ENCODE measurements at places on chromosomes 5 and 9.

DNA sequence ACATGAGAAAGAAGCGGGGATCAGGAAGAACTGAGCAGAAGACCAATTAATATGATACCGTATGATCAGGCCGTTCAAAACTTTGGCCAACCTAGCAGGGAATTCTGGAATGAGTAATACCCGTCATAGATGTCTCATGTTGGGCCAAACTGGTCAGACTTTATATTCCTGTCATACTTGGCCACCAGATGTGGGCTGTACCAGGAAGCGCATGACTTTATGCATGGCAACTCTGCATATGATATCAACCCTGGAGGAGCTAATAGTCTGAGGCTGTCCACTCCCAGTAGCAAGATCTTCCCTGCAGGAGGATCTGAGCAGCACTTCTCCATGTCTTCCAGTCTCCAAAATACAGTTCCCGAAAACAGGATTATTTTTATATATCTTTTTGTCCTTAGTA is 68.5 kb upstream of the NAA35 start:
- no peak for DNase-seq

DNA sequence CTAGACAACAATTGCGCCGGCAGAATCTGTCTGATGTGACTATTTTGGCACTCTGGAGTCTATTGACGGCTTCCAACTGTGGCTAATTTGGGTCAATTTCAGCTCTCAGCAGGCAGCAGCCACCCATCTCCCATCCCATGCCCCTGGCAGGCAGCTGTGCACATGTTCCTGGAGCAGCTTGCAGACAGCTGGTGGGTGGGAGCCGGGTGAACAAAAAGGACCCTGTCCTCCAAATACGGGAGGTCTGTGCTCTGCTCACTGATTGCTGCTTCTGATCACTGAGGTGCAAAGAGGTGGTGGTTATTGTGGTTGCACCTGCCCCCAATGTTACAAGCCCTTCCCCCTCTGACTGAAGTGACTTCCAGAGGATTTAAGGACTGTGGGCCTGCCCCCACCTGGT is 45.0 kb upstream of the N4BP3 start:
- DNase-seq: no peak

- DNase-seq: no peak
These were observed 121.5 kb downstream of the FEM1C start for GRCh38 chr5:115423051-115423450.

GRCh38 chr9:119781886-119782285 is 412.7 kb upstream of the BRINP1 start:
- no peak for DNase-seq

- peak; percentile 96 for DNase-seq
These were observed 171.3 kb downstream of the GDNF start for GRCh38 chr5:37668524-37669047.

DNA sequence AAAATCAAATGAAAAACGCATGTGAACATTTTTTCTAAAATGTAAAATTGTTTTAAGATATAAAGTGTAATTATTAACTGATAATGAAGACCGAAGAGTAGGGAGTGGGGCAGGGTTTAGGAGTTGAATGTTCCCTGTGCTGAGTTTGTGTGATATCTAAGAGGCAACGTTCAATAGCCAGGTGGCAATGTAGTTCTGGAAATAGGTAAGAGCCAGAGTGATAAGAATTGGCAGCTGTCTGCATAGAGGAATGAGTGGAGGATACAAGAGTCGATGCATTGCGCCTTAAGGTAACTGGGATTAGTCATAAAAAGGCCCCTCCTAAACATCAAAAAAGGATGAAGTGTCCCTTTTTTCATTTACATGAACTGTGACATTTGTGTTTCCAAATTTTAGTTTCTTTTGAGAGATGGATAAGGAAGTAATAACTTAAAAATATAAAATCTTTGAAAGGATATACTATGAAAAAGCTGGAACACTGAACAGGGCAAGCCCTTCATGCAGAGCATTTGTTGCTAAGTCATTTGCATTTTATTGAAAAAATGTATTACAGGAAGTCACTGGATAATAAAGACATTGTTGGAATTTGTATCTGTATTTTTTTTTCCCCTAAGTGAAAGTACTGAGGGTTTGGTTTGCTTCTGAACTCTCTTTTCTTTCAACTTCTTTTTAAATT is 659.3 kb downstream of the ACTL7B start:
- DNase-seq: no peak

GRCh38 chr5:102762562-102763227 is 7.6 kb downstream of the PAM start:
- DNase-seq: no peak

DNA sequence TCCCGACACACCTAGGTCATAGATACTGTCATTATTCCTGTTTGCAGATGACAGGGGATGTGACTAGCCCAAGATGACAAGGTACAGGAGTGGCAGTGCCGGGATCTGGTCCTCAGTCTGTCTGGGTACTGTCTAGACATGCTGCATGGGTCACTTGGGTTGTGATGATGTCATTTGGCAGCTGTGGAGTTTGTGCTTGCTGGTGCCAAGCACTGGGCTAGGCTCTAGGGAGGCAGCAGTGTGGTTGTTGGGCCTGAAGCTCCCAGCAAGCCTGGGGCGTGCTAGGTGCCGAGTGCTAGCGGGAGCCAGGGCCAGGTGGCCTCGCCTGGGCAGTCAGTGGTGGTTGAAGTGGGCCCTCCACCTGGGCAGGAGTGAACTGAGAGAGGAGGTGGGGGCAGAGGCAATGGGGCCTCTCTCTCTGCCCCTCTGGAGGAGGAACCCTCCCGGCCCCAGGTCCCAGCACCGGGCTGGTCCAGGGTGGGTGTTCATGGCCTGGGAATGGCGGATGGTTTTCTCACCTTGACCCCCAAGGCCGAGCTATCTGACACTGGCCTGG is 8.8 kb upstream of the ASB6 start:
- no peak for DNase-seq

GRCh38 chr5:109721741-109722140 is 32.0 kb downstream of the MAN2A1 start:
- DNase-seq: no peak

DNA sequence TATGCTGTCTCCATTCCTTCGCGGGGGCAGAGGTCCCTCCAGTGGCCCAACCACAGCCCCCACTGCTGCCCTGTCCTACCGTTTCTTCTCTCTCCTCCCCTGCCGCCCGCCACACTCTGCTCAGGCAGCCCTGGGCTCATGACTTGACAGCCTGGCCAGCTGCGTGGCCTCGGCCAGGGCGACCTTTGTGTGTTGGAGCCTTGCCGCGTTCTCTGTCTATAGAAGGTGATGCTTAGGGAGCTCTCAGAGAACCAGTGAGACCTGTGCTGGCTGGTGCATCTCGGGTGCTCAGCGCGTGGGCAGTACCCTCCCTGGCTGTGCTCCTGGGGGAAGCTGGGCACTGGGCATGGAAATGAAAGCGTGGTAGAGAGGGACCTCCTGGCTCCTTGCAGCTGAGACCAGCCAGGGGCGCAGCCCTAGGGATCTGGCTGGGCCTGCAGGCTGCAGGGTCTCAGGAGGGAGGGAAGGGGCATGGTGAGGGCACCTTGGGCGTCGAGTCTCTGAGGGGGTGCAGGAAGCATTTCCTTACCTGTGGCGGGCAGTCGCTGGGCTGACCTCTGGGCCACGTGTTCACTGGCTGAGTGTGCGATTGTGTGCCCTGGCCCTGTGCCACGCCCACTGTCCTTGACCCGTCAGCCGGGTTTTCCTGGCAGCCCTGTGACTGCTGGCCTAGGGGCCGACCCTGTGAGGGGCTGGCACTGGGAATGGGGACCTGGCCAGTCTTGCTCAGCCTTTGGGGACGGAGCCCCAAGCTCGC is 50.3 kb downstream of the RXRA start:
- no peak for DNase-seq

- no peak for DNase-seq
These were observed 95.2 kb upstream of the CAST start for GRCh38 chr5:96566833-96567587.

DNA sequence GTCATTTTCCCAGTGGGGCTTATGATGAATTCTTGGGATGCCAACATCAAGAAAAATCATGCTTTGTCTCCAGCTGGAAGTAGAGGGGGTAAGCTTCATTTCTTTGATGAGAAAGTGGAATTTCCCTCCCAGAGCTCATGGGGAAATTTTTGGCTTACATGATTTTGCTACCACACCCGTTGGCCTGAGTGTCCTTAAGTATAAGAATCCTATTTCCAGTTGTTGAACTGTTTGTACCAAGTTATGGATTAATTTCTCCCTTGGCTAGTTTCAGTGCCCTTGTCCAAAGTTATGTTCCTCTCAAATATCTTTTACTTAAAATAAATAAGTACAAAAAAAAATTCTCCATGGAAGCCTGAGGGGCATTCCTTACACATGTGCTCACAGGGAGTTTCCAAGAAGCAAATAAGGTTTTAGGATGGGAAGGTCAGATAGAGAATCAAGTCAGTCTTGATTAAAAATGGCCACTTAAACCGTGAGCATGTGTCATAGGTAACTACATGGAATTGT is 82.3 kb downstream of the PTCD2 start:
- no peak for DNase-seq

DNA sequence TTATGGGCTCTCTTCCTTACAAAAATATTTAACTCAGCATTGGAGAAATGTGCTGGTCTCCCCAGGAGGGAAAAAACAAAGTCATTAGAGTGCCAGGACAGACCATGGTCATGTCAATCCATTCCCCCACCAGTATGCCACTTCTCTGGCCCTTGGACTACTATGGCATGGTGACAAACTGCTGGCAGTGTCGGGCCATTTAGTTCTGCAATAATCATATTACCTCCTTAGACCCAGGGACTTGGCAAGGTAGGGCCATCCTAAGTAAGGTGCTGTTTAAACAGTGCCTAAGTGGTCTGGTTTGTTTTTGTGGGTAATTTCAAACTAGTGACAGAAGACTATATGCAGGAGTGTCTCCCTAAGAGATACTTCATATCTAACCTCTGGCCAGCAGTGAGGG is 177.8 kb upstream of the STK32A start:
- peak; percentile 71 for DNase-seq

GRCh38 chr5:39005566-39006232 is 68.5 kb downstream of the RICTOR start:
- no peak for DNase-seq

GRCh38 chr9:114397219-114397847 is 9.6 kb upstream of the AKNA start:
- DNase-seq: no peak

DNA sequence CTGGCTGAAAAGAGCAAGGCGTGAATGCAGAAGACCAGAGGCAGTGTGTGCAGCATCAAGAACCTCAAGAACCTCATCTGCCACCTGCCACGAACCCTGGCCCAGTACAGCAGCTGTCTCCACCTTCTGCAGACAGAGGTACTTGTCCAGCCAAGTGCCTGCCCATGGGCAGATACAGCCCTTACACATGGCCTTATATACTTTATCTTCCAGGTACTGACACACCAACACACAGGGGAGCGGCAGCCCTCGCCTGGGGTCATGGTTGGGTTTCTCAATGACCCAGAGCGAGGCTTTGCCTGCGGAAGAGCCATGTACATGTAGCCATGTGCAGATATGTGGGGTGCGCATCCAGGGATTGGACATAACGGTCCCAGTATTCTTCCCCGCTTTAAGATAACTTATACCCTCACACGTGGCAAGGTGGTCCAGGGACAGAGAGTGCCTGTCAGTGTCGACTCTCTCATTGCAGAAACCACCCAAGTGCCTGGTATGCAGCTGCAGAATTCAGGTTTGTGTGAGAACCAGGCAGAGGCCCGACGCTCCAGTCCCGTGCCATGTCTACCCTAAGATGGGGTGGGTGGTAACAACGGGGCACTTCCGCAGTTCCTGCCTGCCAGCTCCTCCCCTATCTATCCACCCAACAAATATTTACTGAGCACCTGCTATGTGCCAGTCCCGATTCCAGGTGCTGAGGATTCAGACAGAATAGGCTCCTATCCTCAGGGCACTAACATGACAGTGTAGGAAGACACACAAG is 206.9 kb downstream of the FSTL4 start:
- DNase-seq: no peak

DNA sequence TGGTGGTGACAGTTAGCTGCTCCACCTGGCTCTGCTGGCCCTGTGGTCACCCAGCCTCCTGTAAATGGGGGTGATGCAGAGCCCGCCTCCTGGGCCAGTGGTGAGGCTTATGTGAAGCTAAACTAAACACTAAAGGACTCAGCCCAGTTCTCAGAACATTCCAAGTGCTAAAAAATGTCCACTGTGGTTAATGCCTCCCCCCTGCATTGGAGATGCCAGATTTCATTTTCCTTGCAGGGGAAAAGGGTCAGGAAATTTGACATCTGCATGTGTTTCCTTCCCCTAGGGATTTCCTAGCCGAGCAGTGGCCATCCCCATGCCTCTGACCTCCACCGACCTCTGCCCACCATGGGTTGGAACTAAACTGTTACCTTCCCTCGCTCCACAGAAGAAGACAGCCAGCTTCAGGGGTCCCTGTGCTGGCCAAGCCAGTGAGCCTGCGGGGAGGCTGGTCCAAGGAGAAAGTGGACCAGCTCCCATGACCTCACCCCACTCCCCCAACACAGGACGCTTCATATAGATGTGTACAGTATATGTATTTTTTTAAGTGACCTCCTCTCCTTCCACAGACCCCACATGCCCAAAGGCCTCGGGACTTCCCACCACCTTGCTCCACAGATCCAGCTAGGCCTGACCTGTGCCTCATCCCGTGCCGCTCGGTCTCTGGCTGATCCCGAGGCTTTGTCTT is 13.0 kb downstream of the CD74 start:
- DNase-seq: no peak

- DNase-seq: peak; percentile 11
These were observed 12.7 kb upstream of the CCL27 start for GRCh38 chr9:34675048-34675714.

DNA sequence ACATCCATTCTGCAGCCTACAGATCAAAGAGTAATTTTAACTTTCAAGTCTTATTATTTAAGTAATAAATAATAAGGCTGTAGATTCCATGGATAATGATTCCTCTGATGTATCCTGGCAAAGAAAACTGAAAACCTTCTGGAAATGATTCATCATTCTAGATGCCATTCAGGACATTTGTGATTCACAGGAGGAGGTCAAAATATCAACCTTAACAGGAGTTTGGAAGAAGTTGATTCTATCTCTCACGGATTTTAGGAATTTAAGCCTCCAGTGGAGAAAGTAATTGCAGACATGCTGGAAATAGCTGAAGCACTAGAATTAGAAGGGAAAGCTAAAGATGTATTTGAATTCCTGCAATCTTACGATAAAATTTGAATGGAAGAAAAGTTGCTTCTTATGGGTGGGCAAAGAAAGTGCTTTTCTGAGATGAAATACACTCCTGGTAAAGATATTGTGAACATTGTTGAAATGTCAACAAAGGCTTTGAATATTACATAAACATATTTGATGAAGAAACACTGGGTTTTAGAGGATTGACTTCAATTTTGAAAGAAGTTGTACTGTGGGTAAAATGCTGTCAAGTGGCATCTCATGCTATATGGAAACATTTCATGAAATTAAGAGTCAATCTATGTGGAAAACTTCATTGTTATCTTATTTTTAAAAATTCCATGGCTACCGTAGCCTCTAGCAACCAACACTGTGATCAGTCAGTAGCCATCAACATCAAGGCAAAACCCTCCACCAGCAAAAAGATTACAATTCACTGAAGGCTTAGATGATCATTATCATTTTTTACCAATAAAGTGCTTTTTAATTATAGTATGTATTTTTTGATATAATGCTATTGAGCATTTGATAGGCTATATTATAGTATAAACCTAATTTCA is 1141.0 kb downstream of the CDH12 start:
- DNase-seq: no peak

- no peak for DNase-seq
These were observed 27.5 kb upstream of the GPR21 start for GRCh38 chr9:123005964-123006363.

GRCh38 chr5:145162626-145163025 is 672.5 kb downstream of the PRELID2 start:
- no peak for DNase-seq

Data from DMS79 (cell line).